ENCODE measurements at places on chromosomes 3 and 15.

DNA sequence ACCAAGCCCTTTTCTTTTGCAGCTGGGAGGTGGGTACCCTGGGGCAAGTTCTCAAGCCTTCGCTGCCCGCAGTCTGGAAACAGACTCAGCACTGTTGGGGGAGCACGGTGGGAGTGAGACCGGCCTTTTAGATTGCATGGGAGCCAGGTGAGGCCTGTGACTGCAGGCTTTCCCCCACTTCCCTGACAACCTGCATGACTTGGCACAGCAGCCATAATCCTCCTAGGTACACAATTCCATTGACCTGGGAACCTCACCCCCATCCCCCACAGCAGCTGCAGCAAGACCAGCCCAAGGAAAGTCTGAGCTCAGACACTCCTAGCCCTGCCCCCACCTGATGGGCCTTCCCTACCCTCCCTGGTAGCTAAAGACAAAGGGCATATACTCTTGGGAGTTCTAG is 52.2 kb upstream of the CCDC80 start:
- DNase-seq: no peak

GRCh38 chr3:38646062-38646461 is 3.4 kb downstream of the SCN5A start:
- DNase-seq: no peak

- DNase-seq: no peak
These were observed 18.1 kb downstream of the PLXNB1 start for GRCh38 chr3:48411606-48412374.

GRCh38 chr15:80838012-80838411 is 58.8 kb downstream of the CEMIP start:
- no peak for DNase-seq

DNA sequence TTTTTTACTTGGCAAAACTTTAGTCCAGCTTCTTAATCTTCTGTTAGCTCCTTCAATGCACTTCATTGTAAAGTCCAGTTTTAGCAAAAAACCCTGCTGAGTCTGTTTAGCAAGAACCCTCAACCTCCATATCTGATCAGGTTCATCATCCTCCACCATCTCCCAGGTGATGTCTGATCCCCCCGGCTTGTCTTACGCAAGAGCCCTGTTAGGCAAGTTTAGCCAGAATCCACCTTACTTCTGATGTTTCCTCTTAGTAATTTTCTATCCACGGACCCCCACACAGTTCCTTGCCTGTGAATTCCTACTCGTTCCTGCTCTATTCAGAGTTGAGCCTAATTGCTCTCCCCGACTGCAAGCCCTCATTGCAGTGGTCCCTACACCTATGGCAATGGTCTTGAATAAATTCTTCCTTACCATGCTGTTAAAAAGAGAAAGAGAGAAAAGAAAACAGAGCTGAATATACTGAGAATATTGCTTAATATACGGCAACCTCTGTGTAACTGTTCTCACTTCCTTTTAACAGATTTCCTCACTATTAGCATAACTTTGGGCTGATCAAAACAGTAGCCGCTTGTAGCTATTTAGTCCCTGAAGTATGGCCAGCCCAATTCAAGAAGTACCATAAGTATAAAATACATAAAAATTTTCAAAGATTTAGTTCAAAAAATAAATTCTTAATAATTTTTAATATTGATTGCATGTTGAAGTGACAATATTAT is 78.7 kb upstream of the MME start:
- no peak for DNase-seq

- DNase-seq: no peak
These were observed 72.3 kb upstream of the BNC1 start for GRCh38 chr15:83356501-83357399.

DNA sequence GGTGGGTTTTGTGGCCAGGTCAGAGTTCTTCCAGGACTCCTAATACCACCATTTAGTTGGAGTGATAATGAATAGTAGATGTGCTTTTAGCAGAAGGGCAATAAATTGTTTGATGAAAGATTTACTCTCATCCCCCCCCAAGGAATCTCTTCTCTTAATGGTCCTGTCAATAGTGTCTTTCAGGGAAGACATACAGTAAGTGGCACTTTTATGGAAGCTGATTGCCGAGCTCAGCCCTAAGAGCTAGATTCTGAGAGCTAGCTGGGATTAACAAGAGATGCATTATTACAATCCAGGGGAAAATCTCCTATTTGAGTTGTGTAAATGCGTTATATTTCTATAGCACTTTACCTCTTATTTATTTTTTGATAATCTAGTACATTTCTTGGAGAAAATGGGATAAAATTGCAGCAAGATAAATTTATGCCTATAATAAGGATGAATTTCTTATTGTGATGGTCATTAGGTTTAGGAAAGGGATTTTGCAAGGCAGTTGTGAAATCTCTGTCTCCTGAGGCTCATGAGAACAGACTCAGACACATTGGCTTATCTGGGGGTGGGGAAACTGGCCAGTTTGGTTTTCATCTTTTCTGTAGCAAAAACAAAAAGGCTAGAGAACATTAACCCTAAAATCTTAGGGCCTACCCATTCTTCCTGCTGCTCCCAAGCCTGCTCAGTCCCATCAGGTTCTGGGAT is 41.6 kb upstream of the CLSTN2 start:
- no peak for DNase-seq

DNA sequence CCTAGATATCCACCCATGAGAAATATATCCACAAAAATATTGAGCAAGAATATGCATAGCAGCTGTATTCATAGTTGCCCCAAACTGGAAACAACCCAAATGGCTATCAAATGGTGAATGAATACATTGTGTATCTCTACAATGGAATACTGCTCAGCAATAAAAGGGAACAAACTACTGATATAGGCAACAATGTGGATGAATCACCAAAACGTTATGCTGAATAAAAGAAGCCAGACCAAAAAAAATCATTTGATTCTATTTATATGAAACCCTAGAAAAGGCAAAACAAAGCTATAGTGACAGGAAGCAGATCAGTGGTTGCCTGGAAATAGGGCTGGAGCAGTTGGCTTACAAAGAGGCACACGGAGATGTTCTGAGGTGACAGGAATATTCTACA is 15.5 kb upstream of the CMTM7 start:
- no peak for DNase-seq

DNA sequence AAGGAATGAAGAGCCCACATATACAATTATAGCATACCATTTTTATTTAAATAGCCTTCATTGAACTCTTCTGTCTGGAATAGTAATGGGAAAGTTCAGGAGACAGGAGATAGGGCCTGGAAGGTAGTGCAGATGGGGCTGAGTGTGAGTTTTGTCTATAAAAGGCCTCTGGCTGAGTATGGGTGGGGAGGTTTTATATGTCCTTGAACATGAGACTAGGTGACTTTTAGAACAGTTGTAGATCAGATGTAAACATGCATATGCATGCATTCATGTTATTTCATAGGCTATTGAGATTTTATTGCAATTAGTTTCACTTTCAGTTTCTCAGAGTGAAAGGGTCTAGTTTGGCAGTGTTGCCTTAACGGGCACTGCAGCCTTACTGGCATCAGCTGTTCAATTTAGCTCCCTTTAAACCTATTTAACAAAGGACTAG is 27.1 kb downstream of the CGGBP1 start:
- peak; percentile 29 for DNase-seq

DNA sequence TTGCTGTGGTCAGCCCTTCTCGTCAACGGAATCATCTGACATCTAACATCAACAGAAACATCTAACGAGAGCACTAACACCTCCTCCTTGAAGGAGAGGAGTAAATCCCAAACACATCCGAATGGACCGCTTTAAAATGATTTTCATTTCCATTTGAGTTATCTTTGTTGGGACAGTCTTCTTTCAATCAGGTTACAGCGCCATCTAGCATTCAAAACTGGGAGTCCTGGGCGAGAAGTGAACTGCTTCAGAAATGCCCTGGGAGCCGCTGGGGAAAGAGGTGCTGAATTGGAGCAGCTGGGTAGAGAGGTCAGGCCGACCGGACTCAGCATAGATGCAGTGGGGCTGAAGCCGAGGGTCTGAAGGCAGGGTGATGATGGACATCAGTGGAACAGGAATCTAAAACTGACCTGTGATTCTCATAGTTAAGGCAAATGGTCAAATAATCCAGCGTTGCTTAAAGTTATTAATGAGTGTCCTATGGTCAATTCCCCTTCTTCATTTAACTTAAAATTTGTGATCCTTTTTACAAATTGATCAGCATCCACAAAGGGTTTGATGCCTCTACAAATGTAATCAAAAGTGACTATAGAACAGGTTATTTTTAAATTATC is 170.0 kb upstream of the NDN start:
- DNase-seq: peak; percentile 42

GRCh38 chr15:68368731-68369435 is 63.1 kb downstream of the ITGA11 start:
- no peak for DNase-seq

GRCh38 chr3:139173372-139174108 is 128.8 kb upstream of the PRR23C start:
- no peak for DNase-seq

GRCh38 chr3:106194726-106195125 is 325.9 kb upstream of the CBLB start:
- DNase-seq: no peak

DNA sequence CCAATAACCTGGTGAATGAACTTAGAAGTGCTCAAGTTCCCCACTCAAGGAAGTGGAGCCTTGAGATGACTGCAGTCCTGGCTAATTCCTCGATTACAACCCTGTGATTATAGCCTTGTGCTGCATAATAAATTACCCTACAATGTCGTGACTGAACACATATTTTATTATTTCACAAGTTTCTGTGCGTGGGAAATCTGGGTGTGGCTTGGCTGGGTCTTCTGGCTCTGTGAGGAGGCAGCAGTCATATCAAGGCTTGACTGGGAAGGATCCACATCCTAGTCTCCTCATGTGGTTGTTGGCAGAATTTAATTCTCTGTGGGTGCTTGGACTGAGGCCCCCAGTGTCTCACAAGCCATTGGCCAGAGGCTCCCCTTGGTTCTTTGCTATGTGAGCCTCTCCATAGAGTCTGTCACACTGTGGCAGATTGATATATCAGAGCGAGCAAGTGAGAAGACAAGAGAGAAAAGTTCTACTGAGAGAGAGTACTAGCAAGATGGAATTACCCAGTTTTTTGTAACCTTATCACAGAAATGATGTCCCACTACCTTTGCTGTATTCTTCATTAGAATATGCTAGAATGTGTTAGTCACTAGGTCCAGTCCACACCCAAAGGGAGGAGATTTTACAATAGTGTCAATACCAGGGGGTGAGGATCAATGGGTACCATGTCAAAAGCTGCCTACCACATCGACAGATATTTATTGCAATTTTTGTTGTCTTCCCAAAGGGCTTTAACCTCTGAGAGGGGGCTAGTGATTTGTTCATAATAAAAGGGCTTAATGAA is 102.8 kb upstream of the TBC1D5 start:
- no peak for DNase-seq

DNA sequence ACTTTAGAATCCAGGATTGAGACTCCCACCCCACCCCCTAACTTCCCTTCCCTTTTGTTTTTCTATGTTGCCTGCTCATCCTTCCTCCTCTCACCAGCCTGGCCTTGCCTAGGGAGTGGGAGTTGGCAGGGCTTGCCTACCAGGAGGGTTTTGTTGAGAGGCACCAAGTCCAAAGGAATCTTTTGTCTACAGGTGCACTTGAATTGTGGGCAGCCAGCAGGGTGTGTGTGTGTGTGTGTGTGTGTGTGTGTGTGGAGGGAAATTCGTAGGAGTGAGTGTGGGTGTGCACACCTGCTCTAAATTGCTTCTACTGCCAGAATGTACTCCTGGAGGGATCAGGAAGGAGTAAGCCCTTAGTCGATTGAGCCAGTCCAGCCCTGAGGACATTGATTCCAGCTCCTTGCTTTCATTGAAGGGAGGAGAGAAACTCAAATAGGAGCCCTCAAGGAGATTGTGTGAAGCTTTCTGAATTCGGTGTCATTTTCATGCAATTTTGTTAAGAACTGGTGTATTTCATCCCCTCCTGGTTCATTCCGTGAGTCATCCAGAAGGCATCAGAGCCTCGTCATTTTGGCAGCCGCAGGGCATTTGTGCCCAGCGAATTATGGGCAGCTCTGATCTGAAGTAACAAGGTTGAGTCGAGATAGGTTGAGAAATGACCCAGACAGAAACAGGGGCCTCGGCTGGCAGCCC is 112.1 kb downstream of the SLCO3A1 start:
- no peak for DNase-seq

- DNase-seq: no peak
These were observed 220.0 kb upstream of the KBTBD8 start for GRCh38 chr3:66778107-66778506.

- DNase-seq: no peak
These were observed 101.2 kb upstream of the SMAD3 start for GRCh38 chr15:66964111-66964738.

GRCh38 chr15:62486041-62486440 is 321.0 kb upstream of the C2CD4B start:
- DNase-seq: no peak

DNA sequence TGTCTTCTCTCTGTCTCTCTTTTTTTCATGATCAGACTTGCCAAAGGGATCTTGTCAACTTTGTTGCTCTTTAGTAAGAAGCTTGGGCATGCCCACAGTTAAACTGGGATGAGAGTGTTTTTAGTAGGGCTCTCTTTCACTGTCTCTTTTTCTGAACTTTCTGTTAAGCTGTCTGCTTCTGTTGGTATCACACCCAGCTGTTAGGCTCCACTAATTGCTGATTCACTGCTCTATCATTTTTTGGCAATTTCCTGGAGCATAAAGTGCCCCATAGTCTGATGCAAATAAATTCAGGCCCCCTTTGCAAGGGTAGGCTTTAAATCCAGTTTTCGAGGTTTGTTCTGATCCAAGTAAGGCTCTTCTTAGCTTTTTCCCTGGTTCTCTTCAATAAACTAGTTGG is 360.4 kb upstream of the ADAMTS9 start:
- DNase-seq: no peak

GRCh38 chr15:88456733-88457132 is 10.5 kb downstream of the MRPL46 start:
- DNase-seq: no peak

- DNase-seq: no peak
These were observed 101.3 kb upstream of the SLCO3A1 start for GRCh38 chr15:91752081-91752785.

DNA sequence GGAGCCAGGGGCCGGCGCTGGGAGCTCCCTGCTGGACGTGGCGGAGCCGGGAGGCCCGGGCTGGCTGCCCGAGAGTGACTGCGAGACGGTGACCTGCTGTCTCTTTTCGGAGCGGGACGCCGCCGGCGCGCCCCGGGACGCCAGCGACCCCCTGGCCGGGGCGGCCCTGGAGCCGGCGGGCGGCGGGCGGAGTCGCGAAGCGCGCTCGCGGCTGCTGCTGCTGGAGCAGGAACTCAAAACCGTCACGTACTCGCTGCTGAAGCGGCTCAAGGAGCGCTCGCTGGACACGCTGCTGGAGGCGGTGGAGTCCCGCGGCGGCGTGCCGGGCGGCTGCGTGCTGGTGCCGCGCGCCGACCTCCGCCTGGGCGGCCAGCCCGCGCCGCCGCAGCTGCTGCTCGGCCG is 1.5 kb downstream of the SMAD6 start:
- DNase-seq: peak; percentile 37

DNA sequence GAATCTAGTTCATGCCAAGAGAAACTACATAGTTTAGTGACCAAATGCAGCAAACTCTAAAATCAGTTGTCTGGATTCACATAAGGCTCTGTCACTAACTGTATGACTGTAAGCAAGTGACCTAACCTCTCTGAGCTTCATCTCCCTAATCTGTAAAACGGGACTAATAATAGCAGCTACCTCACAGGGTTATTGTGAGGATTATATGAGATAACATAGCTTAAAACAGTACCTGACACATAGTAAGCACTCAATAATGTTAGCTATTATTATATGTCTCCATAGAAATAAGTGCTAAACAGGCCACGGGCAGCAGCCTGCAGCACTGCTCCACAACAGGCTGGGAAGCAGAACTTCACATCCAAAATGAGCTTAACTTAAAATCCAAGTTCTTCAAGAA is 30.2 kb downstream of the NPTN start:
- DNase-seq: no peak

- DNase-seq: no peak
These were observed at the start of gene C3orf22 for GRCh38 chr3:126558336-126559071. Gene C3orf22 (minus strand): TSS chr3:126558932. CDS start chr3:126553390, 5,542 bp downstream.
